ENCODE measurements at places on chromosomes 7 and 10.

GRCh38 chr10:74058071-74058470 lies 60.2 kb downstream of the VCL start:
- DNase-seq, result no peak

GRCh38 chr7:36131499-36131898 lies 21.6 kb upstream of the EEPD1 start:
- DNase-seq, result no peak

GRCh38 chr10:128268015-128268722 lies 141.9 kb upstream of the MKI67 start:
- DNase-seq, result peak; percentile 2

DNA sequence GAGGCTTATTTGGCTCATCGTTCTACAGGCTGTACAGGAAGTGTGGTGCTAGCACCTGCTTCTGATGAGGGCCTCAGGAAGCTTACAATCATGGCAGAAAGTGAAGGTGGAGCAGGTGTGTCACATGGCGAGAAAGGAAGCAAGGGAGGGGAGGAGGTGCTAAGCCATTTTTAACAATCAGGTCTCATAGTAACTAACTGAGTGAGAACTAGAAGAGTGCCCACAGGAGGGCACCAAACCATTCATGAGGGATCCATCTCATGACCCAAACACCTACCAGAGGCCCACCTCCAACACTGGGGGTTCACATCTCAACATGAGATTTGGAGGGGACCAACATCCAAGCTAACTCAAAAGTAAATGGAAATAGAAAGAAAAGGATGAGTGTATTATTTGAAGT lies 78.1 kb downstream of the CXCL12 start:
- no peak for DNase-seq

- DNase-seq, result no peak
Observed at GRCh38 chr10:56360583-56360966, 484 bp downstream of the ZWINT start.

DNA sequence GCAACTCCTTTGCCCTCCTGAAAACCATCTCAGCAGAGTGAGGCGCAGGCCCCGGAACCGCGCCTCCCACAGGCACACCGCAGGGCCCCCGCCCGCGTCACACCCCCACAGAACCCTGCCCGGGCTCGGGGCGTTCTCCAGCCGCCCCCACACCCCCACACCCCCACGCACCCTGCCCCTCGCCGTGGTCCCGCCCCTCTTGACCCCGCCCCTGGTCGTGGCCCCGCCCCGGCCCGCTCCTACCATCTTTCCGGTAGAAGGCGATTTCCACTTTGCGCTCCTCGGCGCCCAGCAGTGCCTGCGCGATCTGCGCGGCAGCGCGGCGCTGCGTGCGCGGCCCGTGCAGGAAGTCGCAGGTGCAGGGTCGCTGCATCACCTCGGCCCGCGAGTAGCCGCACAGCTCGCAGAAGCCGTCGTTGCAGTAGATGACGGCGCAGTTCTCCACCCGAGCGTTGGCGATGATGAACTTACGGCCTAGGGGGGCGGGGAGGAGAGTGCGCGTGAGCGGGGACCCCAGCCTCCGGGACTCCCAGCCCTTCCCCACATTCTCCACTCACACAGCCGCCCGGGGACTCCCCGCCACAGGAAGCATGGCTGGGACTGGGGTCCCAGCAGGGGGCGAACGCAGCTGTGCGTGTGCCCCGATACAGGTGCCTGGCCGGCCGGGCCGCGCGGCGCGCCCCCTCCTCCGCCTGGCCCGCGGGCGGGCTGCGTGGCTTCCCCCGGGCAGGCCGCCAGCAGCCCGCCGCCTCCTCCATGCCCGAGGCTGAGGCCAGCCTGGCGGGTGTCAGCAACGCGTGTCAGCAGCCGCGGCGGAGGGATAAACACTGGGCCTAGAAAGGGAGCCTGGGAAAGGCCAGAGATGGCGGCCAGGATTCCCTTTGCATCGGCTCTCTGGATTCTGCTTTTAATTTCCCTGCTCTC lies 3.4 kb downstream of the KCNH2 start:
- no peak for DNase-seq

GRCh38 chr10:91289305-91289704 lies 68.8 kb downstream of the PCGF5 start:
- no peak for DNase-seq

GRCh38 chr7:7498856-7499255 lies 36.8 kb downstream of the COL28A1 start:
- DNase-seq, result no peak

DNA sequence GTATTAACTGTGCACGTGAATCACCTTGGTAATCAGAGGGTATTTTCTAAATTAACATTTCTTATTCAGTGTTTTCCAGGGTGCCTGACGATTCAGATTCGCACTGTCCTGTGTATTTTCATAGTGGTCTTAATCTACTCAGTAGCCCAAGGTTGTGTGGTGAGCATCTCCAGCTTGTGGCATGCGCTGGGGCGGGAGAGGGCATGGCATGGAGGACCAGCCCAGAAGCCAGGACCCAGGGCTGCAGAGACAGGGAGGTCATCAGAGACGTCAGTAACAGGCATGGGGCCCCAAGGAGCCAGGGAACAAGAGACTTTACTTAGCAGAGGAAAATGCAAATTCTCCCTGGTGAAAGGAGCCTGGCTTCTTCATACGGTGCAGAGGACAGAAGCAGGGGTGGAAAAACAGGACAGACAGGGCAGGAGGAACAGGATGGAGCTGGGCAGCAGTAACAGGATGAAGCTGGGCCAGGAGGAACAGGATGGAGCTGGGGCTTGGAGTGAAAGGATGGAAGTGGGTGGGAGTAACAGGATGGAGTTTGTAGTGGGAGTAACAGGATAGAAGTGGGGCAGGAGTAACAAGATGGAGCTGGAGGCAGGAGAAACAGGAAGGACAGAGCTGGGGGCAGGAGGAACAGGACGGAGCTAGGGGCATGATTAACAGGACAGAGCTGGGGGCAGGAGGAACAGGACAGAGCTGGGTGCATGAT lies 110.9 kb downstream of the ADCY1 start:
- DNase-seq, result no peak

DNA sequence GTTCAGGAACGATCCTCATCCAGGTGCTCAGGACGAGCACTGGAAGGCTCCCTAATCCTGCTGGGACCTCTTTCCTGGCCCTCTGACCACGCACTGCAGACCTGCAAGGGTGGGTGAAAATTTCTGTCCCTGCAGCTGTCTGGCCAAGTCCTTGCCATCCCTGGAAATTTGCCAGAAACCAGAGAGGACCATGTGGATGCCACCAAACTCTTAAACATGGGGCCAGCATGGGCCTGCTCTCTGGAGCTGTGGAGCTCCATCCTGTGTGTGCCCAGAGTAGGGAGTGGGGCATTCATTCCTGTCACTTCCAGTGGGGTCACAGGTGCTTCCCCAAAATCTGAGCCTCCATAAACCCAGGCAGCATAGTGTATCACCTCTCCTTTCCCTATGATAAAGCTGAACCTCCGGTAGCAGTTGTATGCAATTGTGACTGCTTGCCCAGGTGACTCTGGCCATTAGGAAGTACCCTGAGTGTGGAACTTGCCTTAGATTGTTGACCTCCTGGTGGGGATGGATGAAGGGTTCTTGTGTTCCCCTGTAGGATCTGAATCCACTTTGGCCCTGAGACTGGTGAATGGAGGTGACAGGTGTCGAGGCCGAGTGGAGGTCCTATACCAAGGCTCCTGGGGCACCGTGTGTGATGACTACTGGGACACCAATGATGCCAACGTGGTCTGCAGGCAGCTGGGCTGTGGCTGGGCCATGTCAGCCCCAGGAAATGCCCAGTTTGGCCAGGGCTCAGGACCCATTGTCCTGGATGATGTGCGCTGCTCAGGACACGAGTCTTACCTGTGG lies 57.1 kb downstream of the DMBT1 start:
- no peak for DNase-seq

DNA sequence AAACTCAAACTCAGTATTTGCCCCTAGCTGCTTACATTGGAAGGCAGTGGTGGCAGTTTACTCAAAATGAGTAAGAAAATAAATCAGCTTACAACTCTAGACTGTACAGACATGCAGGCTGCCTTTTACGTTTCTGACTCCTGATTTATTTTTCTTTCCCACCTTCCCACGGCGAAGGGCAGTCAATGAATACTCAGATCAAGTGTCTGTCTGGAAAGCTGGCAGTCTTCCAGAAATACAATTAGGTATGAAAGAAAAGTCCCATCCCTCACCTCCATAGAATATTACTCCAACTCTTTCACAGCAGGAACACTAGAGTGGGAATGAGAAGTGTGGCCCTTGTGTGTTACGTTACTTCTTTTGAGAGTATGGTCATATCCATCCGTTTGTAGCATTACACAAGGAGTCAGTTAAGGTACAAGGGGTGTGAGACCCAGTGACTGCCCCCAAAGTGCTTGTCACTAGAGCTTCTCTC lies 1.3 kb upstream of the PAPSS2 start:
- DNase-seq, result no peak

- DNase-seq, result no peak
Observed at GRCh38 chr10:93313798-93314197, 168.3 kb downstream of the MYOF start.

DNA sequence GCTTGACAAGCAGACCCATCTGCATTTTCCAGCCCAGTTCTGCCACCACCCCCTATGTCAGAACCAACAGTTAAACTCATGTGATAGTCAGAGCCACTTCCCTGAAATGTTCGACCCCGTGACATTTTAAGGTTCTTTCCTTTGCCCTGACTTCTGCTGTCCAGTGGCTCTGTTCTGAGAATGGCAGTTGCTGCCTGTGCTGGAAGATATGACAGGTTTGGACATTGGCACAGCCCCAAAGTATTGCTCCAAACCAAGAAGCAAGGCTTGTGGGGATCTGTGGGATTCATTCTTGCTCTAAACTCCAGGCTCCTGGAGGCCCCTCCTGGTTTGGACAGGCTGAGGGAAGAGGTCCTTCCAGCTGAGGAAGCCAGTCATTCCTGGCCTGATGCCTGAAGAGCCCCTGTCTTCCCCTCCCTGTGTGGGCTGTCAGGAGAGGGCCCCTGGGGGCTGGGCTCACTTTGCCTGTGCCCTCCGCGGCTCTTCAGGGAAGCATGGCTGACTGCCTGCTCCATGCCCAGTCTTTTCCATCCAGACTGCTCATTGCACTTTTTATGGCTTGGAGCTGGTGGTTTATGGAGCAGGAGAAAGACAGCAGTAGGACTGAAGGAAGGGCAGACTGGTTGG lies 138.0 kb downstream of the CDH23 start:
- no peak for DNase-seq

GRCh38 chr7:157219154-157219553 lies 80.4 kb downstream of the UBE3C start:
- DNase-seq, result no peak

DNA sequence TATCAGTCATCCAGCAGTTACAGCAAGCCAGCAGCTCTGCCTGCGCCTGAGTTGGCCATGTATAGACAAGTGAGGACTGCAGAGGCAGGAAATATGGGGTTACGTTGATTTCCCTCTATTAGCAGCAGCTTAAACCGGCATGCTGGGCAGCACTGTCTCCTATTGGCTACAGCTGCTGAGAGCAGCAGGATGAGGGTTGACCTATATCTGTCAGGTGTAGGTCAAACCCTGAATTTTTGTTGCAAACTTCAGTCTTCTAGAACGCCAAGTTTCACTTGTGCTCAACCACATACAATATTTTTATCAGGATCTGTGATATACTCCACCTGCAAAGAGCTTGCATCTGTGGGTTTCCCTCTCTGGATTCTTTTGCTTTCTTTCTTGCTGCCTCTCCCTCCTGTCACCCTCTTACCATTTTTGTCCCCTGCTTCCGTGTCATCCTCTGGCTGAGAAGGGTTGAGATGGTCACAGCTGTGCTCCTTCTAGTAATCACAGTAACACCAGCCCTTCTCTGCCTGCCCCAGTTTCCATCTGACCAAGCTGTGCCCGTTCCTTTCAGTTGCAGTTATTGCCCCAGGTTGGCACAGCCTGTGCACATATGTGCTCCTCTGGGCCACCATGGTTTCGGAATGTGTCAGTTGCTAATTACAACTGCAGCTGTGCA lies 23.8 kb upstream of the GLCCI1 start:
- DNase-seq, result no peak

GRCh38 chr7:157460721-157461120 lies 123.9 kb downstream of the DNAJB6 start:
- DNase-seq, result no peak

- DNase-seq, result no peak
Observed at GRCh38 chr7:27314111-27314510, 71.5 kb downstream of the EVX1 start.

GRCh38 chr7:37986908-37987330 lies 66.5 kb downstream of the EPDR1 start:
- DNase-seq, result no peak

DNA sequence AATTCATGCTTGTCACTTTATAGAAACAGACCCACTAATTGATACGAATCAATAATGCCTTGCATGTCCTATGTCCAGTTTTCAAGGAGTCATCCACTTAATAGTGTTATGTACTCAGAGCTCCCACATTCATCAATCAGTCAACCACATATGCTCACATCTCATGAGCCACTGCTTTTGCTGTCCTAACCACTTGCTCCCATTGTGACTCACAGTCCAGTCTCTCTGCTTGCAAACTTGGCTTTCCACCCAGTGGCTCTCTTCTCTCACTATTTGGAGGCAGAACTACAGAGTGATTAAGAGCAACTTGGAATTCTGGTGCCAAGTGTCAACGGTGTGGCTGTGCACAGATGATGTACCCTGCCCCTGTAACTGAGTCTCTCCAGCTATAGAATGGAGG lies 166.0 kb downstream of the SNX13 start:
- no peak for DNase-seq

- no peak for DNase-seq
Observed at GRCh38 chr7:5452937-5453540, 29.4 kb upstream of the TNRC18 start.

- no peak for DNase-seq
Observed at GRCh38 chr10:89074120-89074519, 83.5 kb downstream of the FAS start.

GRCh38 chr10:71964098-71964742 lies at the start of gene CHST3:
Gene CHST3 (plus strand): TSS chr10:71964395. CDS start chr10:72005843, 41,448 bp downstream.
- no peak for DNase-seq

DNA sequence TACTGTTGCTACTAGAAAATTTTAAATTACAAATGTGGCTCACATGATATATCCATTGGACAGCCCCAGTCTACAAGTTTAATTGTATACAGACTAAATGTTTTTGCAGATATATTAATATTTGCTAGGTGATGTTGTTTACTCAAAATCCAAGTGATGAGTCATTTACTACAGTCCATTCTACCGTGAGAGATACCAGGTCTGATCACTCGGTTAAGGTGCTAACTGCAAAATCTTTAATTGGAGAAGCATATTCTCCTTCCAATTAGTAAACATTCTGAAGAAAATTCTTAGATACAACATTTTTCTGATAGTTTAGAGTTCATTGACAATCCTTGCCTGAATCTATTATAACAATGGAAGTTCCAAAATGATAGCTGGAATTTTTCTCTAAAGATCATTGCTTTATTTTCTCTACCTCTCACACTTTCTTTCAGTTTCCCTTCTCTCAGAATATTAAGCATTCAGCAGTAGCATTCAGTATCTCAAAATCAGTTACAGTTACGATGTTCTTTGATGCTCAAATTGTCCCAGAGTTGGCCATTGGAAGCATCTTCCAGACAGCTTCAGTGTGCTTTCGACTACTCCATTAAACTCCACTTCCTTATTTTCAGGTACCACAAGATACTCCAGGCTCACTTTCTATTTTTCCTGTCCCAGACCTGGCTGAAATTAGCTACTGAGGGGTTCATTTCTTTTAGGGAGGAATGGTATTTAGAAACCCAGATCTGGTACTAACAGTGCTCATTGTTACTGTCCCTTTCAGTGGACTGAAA lies 2.3 kb downstream of the ABCB1 start:
- DNase-seq, result no peak
